ENCODE measurements at places on chromosomes 7 and 10.

DNA sequence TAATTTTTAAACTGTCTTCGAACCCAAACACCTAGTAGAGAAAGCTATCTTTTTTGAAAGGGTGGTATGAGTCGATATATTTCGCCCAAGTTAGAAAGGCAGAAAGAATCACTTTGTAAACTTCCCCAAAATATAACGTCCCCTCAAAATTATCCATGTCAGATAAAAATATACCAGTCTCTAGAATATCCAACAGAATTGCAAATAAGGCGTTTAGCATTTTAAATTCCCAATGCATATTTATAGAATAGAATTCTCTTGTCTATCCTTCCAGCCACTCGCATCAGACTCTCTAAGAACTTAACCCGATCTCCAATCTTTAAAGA, 2.1 kb downstream of the CTBP2 start:
- DNase-seq, result no peak

DNA sequence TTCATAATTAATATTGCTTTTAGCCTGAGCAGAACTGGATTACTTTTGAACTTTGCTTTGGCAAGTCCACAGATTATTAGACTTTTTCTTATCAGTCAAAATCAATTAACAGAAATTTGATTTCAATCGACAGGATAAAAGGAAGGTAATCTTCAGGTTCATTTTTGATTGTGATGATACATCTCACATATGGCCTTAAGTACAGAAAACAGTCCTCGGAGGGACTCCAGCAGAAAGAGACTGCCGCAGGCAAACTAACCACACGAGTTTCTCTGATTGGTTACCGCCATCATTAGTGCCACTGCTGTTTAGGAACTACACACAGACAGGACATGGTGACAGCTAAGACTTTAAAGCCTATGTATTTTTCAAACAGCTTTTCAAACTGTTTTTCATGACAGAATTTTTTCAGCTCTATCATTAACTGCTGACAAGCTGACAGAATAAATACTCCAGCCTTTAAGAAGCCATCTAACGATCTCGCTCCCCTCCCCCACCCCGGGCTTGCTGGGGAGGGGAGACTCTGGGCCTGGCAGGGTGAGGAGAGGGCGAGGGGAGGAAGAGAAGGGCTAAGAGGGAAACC, 668.2 kb downstream of the KCNMA1 start:
- DNase-seq, result no peak

DNA sequence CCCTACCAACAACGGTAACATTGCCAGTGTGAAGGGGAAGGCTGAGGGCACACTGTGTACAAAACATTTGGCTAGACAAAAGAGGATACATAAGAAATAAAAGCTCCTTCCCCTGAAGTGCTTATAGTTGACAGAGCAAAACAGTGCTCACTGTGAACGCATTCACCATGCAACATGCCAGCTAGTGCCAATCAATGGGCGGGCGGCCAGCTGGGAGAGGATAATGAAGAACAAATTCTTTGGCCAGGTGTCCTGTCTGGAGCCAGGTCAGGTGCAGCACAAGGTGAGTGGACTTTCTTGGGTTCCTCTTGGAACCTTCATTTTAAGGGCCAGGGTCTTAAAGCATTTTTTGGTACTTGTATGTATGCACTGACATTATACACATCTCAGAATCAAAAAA, 106.1 kb downstream of the ICA1 start:
- DNase-seq, result no peak

DNA sequence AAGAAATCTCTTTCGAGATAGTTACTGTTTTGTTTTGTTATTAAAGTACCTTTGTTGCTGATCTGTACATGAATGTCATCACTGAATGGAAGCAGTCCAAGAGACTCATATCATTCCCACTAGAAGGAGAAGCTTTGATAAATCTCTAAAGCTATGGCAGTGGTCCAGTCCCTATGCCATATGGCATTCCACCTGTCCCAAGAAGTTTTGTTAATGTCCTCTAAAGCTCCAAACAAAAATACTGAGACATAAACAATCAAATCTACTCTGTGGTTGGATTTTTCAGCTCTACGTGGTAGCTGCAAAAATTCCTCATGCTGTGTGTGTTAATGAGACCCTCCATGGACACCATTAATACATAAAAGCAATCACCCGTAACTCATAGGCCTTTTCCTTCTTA, 94.1 kb downstream of the LRRN3 start:
- DNase-seq, result no peak

GRCh38 chr10:71396084-71396710, 523 bp upstream of the CDH23 start:
- no peak for DNase-seq

GRCh38 chr7:70693321-70693685, 438.6 kb upstream of the GALNT17 start:
- DNase-seq, result no peak

- DNase-seq, result no peak
These were observed 149.3 kb downstream of the ELFN1 start for GRCh38 chr7:1819259-1819841.

DNA sequence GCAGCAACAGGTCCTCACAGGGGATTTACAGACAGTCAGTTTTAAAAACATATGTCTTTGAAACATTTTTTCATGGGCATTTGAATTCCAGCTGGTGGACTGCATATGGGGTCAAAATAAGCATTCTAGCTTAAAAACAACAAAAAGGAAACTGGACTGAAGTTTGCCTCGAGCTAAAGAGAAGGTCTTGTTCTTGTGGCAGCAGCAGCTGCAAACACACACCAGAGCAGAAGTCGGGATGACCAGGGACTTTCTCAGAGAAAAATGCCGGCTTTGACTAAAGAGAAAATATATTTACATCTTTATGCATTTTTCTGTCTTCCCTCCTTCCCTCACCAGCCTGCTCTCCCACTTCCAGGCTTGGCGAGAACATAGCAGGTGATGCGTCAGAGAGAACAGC, 361.4 kb downstream of the CXCL12 start:
- no peak for DNase-seq

- no peak for DNase-seq
These were observed 132.1 kb downstream of the PRPF18 start for GRCh38 chr10:13718820-13719219.

DNA sequence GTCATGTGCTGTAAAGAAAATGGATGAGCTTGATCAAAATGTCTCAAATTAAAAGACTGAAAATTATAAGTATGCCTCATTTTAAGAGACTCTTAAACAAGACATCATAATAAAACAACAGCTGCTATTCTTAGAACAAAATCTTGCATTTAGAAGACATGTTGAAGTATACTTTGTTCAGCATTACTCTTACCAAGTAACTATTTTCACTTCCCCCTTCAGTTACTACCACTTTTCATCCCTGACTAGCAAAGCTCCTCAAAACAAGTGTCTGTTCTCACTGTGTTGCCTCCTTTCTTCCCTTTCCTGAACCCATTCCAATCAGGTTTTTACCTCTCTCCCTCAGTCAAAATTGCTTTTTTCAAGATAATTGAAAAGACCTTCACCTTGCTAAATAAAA, 31.6 kb downstream of the ELAPOR2 start:
- DNase-seq, result no peak

DNA sequence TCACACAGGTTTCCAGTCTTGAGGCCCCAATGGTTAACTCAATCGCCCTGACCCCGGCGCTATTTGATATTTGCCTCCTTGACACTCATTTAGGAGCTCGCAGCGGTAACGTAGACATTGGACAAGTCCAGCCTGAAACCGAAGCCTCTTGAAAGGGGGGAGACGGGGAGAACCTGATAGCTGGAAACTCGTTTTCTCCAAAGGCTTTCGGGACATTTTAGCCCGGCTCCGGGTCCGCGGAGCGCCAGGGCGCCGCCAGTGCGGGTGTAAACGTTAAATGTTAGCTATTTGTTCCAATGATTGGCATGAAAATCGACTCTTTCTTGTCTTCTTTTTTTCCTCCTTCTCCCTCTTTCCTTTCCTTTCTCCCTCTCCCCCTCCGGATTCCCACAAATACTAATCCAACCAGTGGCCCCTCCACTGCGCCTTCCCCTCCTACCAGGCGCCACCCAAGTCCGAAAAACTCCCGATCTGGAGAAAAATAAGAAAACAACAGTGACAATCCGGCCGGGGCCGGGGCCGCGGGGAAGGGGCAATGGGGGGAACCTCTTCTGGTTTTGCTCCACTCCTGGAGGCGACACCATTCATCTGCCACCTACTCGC, 17.2 kb upstream of the GATA3 start:
- no peak for DNase-seq

DNA sequence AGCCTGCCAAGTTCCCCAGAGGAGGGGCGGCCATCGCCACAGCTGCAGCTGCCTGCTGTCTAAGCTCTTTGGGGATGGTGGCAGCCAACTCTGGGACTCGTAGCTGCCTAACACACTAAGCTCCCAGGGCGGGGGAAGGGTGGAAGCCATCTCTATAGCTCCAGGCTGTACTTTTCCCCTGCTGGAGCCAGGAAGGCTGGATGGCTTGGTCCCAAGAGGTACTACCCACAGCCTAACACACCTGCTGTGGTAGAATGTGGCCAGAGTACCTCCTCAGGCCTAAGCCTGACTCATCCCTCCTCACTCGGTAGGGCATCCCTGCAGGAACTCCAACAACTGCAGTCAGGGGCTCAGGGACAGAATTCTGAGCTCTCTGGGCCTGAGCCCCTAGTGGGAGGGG, 151.7 kb upstream of the TAC1 start:
- no peak for DNase-seq

GRCh38 chr10:64271983-64272382, 750.8 kb downstream of the REEP3 start:
- no peak for DNase-seq

GRCh38 chr10:88915781-88916180, 35.7 kb downstream of the STAMBPL1 start:
- no peak for DNase-seq

All from activated T-helper 9 cell treated with anti-CD3 and anti-CD28 coated beads, Interleukin-2, amount 50 U/mL, for 16 hours (primary cell).